ENCODE measurements at places on chromosomes 1 and 21.

DNA sequence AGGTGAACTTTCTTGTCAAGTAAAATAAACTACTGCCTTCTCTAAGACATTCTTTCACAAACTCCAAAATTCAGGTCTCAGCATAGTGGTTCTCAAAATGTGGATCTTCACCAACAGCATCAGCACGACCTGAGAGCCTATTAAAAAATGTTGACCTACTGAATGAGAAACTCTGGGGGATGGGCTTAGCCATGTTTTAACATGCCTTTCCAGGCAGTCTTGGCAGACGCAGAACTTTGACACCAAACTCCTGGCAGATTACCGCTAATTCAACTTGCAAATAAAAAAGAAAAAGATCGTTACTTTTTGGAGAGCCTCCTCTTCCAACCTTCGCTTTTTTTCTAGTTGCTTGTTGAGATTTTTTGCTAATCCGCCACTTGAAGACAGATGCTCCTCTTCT is 35.1 kb downstream of the ARHGAP29 start:
- DNase-seq = no peak

DNA sequence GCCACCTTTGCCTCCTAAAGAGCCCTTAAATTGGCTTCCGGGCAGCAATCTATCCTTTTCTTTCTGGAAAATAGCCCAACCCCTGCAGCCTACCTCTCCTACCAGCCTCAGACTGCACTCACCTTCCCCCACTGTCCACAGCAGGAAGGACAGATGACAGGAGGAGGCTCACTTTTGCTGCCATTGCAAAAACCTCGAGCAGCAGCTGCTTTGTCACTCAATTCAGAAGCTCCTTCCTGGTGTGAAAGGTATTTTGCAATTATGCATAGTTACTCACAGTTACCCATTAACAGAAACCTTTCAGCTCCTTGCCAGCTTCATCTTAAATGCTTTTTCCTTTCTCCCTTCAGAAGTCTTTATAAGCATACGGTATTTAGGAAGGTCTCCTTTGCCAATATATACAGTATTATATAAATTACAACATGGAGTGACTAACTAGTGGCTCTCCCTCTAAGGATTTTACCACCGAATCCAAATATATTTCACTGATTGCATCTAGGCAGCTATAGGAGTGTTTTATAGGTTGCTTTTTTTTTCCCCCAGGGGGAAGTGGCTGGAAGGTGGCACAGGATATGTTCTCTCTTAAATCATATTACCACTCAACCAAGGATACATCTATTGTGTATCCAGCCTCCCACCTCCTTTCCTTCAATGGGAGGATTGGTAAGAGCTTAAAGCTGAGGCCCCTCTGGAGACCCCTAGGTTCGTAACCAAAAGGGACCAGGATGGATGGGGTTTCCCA is 142.1 kb upstream of the IPO9 start:
- no peak for DNase-seq

- no peak for DNase-seq
Measured at GRCh38 chr1:27884006-27884954, 11.9 kb downstream of the THEMIS2 start.

GRCh38 chr1:36154765-36155407 is 1.1 kb upstream of the MAP7D1 start:
- DNase-seq = no peak

- DNase-seq = no peak
Measured at GRCh38 chr1:29332204-29332603, 95.9 kb downstream of the PTPRU start.

DNA sequence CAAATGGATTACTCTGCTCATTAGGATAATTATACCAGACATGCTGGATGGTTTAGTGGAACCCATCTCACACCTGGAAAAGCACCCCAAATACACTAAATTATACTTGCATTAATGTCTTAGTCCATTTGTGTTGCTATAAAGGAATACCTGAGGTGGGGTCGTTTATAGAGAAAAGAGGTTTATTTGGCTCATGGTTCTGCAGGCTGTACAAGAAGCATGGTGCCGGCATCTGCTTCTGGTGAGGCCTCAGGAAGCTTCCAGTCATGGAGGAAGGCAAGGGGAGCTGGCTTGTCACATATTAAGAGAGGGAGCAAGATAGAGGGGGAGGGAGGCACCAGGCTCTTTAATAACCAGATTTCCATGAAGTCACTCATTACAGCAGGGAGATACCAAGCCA is 95.6 kb downstream of the MT1HL1 start:
- no peak for DNase-seq

- no peak for DNase-seq
Measured at GRCh38 chr1:75338616-75339483, 204.7 kb downstream of the LHX8 start.

GRCh38 chr1:221166559-221167318 is 287.5 kb downstream of the HLX start:
- DNase-seq = no peak

Measured in activated T-cell treated with anti-CD3 and anti-CD28 coated beads, Interleukin-2, amount 50 U/mL, for 1 hour (primary cell).